ENCODE measurements at places on chromosomes 6 and 20.

GRCh38 chr20:44552950-44553908 is 29.1 kb upstream of the PKIG start:
- ATAC-seq = no peak

DNA sequence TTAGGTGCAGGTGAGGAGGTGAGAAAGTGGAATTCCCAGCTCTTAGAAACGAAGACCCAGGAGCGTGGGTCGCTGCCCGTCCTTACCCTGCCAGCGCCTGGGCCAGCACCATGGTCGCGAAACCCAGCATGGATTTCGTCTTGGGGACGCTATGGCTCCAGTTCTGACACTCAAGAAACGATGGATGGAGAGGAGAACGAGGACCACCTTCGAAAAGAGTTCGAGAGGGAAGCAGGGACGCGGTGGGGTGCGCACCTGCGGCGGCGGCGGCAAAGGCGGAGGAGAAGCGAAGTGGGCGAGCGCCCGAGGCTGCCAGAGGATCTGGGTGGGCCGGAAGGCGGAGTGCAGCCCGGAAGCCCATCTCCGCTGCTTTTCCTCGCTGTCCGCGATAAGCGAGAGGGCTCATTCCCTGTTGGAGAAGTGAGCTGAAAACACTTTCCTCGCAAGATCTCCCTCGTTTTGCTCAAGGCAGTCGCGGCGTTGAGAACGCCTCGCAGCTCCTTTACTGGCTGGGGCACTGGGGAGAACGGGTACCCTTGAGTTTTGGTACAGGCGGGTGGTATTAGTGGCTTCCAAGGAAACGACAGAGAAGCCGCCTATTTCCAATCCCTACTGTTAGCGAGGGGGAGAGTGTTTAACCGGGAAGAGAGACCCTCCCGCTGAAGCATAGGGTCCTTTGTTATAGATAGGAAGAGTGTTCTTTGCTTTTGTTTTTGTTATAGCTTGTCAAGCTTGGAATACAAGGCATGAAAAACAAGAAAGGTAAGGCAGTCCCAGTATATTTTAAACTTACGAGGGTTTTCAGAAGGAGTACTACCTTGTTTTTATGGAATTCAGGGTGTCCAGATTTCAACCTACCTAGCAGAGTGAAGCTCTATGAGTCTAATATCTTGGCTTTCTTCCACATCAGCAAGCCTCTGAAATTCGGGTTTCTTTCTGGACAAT is 109.5 kb downstream of the TRIM27 start:
- no peak for ATAC-seq

- no peak for ATAC-seq
Observed at GRCh38 chr20:32580970-32581838, 3.9 kb downstream of the NOL4L start.

GRCh38 chr20:20423117-20423516 is 55.2 kb downstream of the INSM1 start:
- no peak for ATAC-seq

GRCh38 chr20:44644667-44645131 is 6.8 kb downstream of the ADA start:
- ATAC-seq = no peak

DNA sequence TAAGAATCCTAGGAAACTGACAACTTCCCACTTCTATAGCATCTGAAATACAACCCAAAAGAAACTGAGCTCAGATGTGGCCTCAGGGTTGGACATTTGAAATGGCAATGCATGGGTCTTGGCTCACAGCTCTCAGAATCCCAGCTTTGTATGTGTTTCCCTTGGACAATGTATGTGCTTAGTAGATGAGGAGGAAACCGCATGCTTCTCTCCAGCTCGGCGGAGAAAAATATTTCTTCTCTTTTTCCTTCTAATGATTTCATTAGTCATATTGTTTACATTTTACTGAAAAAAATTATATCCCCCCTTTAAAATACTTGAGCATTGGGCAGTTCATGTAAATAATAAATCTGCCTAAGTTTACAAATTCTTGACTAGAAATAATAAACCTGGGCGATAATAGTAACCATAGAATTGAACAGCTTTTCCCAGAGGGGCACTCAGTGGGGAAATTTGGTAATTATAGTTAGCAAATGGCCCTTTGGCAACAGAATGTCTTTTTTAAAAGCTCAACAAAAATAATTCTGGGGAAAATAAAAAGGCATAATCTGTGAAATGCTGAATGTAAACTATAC is 55.3 kb downstream of the PFDN4 start:
- no peak for ATAC-seq

DNA sequence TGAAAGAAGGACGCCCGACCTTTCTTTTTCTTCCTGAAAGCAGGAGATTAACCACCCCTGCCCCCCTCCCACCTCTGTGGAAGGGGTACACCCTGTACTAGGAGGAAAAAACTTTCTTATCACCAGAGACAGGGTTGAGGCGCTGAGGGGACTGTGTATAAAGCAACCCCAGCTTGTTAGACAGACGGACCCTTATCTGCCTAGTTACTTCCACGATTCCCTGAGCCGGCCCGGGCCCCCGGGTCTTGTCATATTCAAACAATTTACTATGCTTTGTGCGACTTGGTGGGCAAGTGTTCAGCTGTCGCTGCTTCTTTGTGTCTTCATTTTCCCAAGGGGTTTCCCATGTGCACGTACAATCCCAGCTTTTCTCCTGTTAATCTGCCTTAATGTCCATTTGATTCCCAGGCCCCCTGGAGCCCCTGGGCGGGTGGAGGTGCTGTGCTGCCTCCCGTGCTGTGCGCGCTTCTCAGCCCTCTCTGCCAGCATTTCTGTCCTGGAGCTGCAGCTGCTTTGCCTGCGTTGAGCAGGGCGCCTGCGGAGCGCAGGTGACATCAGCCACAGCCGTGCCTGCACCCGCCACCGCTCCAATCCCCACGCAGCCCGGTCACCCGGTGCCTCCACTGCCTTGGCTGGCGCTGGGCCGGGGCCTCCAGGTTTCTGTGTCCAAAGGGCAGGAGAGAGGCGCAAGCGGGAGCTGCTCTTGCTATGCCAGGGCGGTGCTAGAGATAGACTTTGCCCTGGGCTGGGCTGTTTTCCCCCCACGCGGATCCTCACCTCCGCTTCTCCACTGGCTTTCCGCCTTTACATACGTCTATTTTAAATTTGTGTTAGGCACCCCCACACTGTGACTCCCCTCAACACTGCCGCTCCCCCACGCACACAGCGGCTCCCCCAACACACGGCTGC is 96.2 kb downstream of the TTLL2 start:
- ATAC-seq = no peak

DNA sequence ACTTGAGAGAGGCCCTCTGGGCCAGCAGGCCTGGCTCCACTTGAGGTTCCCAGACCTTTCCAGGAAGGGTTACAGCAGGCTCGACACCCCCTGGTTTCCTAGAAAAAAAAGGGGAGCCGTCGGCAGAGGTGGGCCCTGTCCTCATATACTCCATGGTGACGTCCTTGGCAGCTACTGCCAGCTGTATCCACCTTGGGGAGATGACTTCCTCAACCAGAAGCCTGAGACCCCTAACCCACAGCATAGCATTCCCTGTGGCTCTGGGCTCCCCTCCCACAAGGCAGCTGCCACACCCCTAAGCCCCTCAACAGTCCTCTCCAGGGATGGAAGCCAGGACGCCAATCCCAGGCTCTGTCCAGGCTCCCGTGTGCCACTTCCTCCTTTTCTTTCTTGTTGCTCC is 294.8 kb downstream of the CDC5L start:
- ATAC-seq = no peak

DNA sequence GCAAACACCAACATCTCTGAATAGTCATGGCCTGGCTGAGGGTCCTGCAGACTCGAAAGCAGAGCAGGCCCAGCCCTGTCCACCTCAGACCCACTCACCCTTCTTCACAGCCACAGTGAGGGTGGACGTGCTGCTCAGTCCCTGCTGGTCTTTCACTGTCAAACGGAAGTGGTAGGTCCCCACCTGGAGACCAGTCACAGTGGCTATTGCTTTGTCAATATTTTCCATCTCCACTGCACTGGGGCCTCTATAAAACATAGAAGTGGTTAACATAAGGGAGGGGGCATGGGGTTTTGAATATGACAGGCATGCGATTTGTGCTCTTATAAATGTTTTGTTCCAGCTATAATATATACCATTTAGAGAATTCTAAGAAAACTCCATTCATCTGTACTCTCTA is 73.9 kb downstream of the ALDH5A1 start:
- ATAC-seq = no peak

DNA sequence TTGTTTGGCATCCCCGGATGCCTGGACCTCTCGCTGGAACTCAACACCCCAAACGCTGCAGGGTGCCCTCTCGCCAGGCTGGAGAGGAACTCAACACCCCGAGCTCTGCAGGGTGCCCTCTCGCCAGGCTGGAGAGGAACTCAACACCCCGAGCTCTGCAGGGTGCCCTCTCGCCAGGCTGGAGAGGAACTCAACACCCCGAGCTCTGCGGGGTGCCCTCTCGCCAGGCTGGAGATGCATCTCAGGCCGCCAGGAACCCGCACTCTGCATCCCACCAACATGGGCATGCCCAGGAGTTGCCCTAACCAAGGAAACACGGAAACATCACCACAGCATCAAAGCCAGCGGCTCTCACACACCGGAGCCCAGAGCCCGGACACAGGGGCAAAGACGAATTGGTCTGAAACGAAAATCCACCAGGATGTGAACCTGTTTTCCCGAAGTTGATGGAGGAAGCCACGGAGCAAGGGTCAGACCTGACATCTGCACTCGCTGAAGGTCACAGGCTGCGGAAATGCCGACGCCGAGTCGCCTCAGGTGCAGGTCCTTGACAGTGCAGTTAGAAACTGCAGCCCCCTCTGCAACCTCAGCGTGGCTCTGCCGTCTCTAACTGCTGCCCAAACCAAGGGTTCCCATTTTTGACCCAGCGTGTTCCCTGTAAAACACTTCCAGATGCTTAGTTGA is 37.5 kb downstream of the DLL1 start:
- ATAC-seq = no peak

DNA sequence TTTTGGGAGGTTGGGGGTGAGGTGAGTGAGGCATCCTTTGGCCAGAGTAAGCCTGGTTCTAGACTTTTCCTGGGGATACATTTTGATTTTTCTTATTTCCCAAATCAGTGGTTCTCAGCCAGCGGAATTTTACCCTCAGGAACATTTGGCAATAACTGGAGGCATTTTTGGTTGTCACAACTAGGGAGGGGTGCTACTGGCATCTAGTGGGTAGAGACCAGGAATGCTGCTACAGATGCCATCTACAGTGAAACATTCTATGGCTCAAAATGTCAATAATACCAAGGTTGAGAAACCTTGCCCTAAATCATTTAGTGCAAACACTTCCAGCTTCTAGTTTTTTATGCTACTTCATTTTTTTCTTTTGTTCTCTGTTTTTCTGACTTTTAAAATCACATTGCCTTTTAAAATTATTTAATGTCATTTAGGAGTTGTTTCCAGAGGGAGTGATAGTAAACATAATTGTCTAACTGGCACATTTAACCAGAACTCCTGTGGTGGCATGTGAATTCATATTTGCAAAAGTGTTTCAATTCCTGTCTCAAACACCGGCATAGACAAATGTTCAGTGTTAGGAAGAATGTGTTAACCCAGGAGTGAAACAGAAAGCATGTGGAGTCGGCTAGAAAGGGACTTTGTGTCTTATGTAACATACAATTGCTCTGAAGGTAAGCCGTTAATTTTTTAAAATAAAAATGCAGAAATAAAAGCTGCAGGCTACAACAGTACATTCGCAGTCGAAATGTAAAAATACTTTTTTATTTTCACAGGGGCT is 59.0 kb downstream of the QRSL1 start:
- ATAC-seq = no peak

DNA sequence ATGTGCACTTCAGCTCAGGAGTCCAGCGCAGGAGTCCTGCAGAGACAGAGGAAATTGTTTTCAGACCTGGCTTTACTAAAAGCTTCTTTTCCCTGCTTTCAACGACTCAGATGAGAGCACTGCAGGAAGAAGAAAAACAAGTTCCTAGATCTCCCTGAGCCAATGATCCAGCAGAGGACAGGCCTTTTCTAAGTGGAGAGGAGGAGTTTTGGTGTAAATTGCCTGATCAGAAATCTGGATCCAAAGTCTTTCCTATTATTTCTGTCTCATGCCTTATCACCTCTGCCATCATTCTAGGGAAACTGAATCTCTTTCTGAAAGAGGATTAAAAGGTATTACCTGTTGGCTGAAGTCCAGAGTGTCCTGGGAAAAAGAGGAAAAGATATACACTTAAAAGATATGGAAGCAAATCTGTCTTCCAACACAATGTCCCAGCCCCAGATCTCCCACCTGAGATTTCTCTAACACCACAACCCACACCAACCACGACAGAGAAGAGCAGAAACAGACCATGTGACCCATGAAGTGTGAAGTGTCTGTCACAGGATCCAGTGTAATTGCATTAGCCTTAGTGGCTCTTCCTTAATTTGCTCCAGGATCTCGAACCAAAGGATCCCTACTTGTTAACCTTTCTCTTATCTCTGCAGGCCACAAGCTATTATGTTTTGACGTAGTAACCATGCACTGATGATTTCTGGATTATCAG is 23.1 kb upstream of the HLA-DRB5 start:
- no peak for ATAC-seq

- ATAC-seq = peak; percentile 54
Observed at GRCh38 chr6:3825331-3825831, 23.8 kb upstream of the FAM50B start.

DNA sequence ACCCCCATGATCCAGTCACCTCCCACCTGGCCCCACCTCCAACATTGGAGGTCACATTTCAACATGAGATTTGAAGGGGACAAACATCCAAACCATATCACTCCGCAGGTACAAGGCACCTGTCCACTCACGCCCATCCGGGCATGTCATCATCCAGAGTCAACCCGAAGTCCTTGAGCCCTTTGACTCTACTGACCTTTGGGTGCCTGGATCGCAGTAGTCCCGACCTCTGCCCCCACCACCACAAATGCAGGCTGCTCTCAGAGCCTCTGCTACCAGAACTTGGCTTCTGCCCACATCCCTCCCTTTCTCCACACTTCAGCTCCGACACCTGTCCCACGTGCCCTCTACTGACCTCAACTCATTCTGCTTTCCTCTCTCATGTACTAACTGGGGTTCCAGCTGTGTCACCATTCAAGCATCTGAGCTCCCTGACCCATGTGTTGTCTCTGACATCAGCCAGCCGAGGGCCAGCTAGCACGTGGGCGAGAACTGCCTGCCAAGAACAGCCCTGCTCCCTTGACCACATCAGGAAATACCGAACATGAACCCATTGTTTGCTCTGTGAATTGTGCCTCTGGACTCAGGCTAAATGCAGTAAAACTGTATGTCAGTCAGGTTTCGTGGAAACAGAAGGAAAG is 498.3 kb upstream of the SULF2 start:
- ATAC-seq = peak; percentile 57

- ATAC-seq = peak; percentile 97
Observed at GRCh38 chr20:19928328-19929011, 88.7 kb upstream of the NAA20 start.

- ATAC-seq = no peak
Observed at GRCh38 chr6:31485055-31485454, 12.9 kb upstream of the MICB start.

GRCh38 chr6:88871498-88871897 is 91.9 kb downstream of the RNGTT start:
- ATAC-seq = no peak

Measured in esophagus mucosa (tissue), 1 donor.